ENCODE measurements at places on chromosomes 11 and 22. TPM values are rescaled to one million over a fixed set of nuclear protein-coding genes. Genes with fewer than 3 reads are reported as not detected.

ELFN2 gene
- total RNA-seq: not detected

PGA3 gene
- 1.5 TPM for total RNA-seq

OR9Q1 gene
- not detected for total RNA-seq

PATE4 gene
- total RNA-seq: not detected

DEFB131B gene
- total RNA-seq: not detected

SGSM1 gene
- 2.6 TPM for total RNA-seq

Data from transverse colon (tissue), 4 donors.